ENCODE measurements at places on chromosomes 13 and 19.

GRCh38 chr19:51124729-51125128 is at the start of gene SIGLEC9:
SIGLEC9 (plus strand) TSS chr19:51124906; CDS start chr19:51124975, 69 bp downstream.
- DNase-seq = no peak

GRCh38 chr13:60701895-60702294 is 304.9 kb downstream of the TDRD3 start:
- no peak for DNase-seq

DNA sequence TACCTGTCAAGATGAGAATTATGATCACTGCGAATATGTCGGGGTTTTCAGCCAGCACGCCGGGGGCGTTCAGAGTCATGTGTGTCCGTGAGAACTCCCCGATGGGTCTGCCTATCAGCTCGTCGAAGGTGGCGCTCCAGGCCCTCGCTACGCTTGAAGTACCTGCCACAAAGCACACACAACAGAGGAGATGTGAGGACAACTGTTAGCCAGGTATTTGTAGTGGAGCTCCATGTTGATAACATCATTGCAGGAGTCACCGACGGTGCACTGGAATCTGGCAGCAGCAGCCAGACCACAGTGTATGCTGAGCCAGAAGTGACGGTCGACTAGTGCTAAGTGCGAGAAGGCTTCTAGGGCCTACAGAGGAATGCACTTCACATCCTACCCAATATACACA is 62.7 kb downstream of the SLC7A1 start:
- DNase-seq = no peak

GRCh38 chr13:101917833-101918661 is 465.6 kb downstream of the ITGBL1 start:
- no peak for DNase-seq

DNA sequence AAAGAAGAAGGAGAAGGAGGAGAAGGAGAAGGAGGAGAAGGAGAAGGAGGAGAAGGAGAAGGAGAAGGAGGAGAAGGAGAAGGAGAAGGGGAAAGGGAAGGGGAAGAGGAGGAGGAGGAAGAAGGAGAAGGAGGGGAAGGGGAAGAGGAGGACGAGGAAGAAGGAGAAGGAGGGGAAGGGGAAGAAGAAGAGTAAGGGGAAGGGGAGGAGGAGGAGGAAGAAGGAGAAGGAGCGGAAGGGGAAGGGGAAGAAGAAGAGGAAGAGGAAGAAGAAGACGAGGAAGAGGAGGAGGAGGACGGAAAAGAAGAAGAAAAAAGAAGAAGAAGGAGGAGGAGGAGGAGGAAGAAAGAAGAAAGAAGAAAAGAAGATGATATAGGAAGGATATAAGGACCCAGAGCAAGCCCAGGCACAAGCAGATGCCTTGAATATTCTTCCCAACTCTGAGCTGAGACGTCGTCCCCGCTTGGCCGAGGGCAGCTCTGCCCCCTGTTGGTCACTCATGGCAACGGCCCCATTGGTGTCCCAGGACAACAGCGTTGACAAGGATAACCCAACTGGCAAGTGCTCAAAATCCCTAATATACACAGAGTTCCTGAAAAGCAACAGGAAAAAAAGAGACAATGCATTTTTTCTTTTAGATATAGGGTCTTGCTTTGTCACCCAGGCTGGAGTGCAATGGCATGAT is 30.6 kb upstream of the IGSF23 start:
- no peak for DNase-seq

Data from NCI-H1048 (cell line).